Mesenteric fat pad (tissue), 1 donor: ENCODE measurements at places on chromosomes 16 and 17. TPM values are rescaled to one million over a fixed set of nuclear protein-coding genes. Genes with fewer than 3 reads are reported as not detected.

GRCh38 chr16:22712471-22712870 lies 101.5 kb upstream of the HS3ST2 start:
- no peak for DNase-seq

- no peak for DNase-seq
Observed at GRCh38 chr16:11231367-11231970, 24.5 kb downstream of the SOCS1 start.

DNA sequence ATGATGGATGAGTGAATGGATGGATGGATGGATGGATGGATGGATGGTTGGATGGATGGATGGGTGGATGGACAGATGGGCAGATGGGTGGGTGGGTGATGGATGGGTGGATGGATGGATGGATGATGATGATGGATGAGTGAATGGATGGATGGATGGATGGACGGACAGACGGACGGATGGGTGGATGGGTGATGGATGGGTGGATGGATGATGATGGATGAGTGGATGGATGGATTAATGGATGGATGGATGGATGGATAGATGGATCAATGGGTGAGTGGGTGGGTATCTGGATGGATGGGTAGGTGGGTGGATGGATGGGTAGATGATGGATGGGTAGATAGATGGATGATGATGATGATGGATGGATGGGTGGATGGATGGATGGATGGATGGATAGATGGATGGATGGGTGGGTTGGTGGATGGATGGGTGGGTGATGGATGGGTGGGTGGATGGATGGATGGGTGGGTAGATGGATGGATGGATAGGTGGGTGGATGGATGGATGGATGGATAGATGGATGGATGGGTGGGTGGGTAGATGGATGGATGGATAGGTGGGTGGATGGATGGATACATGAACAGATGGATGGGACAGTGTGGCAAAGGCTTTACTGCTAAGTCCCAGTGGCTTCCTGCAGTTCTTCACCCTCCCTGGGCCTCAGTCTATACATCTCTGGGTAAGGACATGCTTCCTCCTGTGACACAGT lies 30.2 kb upstream of the ZFPM1 start:
- DNase-seq: no peak

The MYH8 gene
- total RNA-seq: not detected

The CRYBA1 gene
- total RNA-seq: not detected

- DNase-seq: peak; percentile 88
Observed at GRCh38 chr16:70160388-70160787, 13.2 kb upstream of the CLEC18C start.
